ENCODE measurements at places on chromosomes 5 and 9.

GRCh38 chr5:151126199-151126645, 31.4 kb downstream of the ANXA6 start:
- DNase-seq: peak; percentile 77

GRCh38 chr5:83785176-83785668, 64.6 kb upstream of the HAPLN1 start:
- DNase-seq: no peak

GRCh38 chr9:93184432-93185265, 710 bp downstream of the WNK2 start:
- DNase-seq: no peak

DNA sequence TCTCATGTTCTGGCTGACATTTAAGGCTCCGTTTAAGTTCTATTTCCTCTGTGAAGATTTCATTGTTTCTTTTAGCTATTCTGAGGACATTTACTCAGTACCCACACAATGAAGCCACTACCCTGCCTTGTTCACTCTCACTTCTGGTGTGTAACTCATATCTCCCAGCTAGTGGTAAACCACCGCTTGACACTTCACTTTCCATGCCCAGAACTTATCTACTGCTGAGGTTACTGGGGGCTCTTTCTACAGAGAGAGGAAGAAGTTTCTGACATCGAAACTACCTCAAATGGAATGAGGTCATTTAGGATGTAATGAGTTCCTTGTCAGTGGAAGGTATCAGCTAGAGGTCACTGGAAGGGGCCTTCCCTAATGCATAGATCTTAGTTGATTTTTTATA, 501.5 kb downstream of the DMAC1 start:
- peak; percentile 61 for DNase-seq

DNA sequence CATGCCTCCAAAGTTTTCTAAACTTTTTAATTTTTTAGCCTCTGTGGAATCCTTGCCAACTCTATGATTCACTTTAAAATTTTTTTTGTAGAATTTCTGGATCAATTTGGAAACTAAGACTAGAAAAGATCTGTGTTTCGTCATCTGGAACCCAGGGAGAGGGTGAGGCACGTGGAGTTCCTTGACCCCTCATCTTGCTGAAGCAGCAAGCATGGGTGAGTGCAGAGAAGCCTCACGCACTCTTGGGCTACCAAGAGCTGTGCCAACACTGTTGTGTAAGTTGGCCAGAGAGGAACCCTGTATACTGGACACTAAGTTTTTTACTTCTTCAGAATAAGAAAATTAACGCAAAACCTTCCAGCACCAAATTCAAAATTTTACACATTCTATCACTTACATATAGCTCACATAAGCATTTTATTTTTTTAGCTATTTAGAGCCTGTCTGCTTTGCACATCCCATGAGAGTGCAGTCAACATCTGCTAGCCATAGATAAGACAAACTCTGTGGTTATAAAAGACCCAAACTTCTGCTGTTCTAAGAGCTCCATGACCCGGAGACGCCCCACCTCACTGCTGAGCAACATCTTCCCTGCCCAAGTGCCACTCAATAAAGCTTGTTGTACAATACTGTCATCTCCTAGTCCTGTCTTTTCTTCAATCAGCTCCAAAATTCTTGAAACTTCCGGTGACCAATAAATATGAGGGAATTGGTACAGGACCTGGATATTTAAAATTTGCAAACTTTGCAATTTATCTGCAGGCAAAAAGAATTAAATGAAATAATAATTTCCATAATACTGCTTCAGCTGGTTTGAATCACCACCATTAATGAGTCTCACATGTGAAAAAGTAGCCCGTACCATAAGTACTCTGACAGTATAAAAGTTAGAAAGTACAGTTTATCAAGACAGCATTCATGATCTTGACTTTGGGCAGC, 69.7 kb upstream of the ADCY2 start:
- DNase-seq: no peak

DNA sequence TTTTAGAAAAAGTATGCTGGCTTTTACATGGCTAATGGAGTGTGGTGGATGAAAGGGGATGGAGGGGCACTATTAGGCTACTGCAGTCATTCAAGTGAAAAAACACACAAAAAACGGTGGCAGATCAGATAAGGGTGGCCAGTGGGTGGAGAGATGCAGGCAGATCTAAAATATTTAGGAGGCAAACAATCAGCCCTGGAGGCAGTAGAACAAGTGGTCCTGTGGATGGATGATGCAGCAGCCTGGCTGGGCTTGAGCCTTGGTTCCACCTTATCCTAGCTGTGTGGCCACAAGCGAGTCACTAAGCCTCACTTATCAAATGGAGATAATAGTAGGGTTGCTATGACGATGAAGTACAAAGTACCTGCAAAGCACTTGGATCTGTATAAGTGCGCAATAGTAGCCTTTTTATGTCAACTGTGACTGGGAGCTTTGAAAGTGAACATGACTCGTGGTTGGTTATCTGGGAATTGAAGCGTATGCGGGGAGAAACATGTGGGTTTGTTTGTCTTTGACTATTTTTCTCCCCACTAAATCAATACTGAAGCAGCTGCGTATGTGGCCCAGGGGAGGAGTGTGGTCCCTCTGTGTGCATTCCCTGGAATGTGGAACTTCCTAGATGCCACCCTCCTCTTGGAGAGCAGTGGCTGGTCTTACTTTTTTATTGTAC, 20.2 kb downstream of the NSG2 start:
- DNase-seq: no peak

GRCh38 chr9:94176608-94177007, 82.5 kb upstream of the ZNF169 start:
- no peak for DNase-seq

DNA sequence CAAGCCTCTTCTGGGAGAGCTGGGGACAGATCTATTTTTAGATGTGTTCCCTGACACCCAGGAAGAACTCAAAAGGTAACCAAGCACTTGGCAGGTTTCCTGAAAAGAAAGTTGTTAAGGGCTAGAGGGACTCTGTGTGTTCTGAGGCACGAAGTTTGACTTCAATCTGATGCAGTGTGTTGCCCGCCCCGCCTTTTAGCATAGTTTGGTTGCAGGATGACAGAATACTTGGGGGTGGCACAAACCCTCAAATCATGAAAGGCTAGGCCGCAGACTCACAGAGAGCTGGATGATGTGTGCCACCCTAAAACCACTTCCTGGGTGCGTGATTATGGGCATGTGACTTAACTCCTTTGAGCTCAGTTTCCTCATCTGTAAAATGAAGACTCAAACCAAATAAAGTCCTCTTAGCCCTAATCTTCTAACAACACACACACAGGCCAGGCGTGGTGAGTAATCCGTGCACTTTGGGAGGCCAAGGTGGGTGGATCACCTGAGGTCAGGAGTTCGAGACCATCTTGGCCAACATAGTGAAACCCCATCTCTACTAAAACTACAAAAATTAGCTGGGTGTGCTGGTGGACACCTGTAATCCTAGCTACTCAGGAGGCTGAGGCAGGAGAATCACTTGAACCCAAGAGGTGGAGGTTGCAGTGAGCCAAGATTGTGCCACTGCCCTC, 12.8 kb upstream of the NDFIP1 start:
- DNase-seq: peak; percentile 85

DNA sequence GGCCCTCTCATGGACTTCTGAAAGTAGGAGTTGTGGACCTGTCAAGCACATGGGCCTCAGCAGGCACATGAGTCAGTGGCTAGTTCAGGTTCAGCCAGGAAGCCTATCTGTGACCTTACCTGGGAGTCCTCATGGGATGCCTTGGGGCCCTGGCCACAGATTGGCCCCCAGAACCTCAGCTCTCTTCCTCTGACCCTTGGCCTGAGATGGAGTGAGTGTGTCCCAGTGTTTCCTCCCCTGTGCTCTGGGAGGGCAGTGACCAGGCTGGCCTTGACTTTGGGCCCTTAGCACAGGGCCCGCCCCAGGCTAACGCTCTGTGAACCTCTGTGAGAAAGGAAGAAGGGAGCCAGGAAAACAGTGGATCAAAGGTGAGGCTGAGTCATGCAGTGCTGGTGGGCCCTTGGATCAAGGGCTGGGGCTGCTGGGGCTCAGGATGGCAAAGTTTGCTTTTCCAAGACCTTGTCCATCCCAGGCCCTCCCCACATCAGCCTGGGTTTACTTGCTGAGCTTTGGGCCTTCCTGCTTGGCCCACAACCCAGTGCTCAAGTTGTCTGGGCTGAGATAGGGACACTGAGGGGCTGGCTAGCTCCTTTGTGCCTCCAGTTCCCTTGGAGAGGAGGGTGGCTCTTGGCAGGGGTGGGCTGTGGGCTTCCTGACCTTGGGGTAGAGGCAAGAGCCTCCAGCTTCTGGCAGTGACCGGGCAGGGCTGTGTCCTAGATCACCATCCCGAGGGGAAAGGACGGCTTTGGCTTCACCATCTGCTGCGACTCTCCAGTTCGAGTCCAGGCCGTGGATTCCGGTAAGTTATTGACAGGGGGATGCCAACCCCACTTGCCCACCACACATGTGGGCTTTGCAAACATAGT, 41.4 kb downstream of the RGS3 start:
- no peak for DNase-seq

GRCh38 chr9:122444041-122444733, 33.5 kb downstream of the OR1J1 start:
- DNase-seq: no peak

DNA sequence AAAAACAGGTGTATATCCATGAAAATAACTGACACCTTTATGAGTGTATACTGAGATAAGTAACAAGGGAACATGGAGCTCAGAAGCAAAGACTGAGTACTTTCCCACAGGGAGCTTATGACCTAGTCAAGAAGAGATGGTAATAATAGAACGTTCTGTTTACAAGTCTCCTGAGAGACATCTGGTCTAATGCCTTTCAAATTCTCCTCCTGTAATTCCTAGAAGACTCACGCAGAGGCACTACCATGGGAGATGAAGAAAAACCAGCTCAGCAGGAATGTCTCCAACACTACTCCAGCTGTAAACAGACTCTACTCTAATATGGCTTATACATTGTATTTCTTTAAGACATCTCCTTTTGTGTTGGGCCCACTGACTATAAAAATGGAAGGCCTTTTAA, 503.6 kb upstream of the TUSC1 start:
- no peak for DNase-seq

- peak; percentile 90 for DNase-seq
Observed at GRCh38 chr9:134390537-134390936, 64.3 kb downstream of the RXRA start.

GRCh38 chr5:14276380-14276779, 133.2 kb downstream of the TRIO start:
- DNase-seq: no peak

DNA sequence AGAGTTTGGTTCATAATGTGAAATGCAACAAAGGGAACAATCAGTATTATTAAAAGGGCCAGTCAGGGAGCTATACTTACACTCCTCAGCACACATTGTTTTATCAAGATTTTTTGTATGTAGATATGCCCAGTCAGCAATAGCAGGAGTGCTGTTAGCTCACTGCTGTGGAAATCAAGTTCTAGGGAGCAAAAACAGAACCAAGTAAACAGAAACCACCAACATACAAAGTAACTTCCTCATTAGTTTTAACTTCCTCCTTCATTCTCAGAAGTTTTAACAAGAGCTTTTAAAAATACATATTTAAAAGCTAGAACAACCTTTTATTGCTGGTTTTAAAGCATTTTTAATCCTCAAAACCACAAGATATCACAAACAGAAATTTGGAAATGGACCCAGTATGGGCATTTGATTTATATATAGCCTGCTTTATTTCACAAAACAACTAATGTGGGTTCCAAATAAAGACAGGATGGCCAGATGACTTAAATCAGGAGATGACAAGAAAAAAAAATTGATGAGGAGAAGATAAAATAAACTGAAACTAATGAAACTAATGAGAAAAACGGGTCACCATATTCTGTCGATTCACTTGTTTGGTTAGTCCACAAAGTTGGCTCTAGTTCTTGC, 178.5 kb downstream of the ADAMTS12 start:
- DNase-seq: no peak

DNA sequence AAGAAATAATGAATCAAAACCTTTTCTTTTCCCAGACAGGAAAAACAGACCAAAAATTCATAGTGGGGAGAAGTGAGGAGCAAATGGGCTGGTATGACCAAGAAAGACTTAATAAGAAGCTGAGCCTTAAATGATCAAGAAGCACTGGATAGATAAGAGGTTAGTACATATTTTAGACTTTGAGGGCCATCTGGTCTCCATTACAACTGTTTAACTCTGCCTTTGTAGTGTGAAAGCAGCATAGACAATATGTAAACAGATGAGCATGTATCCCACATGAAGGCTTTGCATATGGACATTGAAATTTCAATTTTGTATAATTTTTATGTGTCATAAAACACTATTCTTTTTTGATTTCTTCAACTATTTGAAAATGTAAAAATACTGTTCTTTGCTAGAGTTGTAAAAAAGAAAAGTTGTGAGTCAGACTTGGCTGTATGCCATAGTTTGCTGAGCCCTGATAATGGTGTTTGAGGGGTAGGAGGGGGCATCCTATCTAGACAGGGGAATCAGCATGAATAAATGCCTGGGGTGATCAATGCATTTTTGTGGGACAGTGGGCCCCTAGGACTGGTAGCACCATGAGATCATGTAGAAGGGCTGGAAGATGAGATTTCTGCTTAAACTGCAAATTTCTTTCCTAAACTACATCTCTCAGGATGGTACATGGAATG, 91.8 kb upstream of the GPR151 start:
- DNase-seq: no peak

DNA sequence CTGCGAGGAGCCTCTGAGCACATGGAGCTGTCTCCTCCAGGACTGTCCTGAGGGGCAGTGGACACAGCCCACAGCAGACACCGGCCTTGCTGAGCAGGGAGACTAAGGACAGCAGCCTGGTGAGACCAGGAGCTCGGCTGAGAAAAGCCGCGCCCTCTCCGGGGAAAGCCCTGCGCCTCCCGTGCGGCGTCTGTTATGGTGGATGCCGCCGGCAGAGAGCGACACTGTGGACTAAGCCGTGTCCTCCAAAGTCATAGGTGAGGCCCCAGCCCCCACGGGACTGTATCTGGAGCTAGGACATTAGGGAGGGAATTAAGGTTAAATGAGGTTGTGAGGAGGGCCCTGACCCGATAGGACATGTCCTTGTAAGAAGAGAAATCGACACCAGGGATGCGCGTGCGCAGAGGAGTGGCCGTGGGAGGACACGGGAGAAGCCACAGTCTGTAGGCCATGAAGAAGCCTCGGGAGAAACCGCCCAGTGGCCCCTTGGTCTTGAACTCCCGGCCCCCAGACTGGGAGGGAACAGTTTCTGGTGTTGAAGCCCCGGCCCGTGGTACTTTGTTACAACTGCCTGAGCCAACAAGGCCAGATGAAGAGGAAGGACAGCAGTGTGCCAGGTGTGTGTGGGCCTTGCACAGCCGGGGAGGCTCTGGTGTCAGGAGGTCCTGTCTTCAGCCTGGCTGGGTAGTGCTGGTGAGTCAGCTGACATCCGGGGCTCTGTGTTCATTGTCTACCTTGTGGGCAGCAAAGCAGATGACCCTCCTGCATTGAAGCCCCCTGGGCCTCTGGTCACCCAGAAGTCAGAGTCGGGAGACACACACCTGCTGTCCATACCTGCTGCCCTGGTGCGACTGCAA, 22.1 kb downstream of the MRPL36 start:
- no peak for DNase-seq
